HCT116 (cell line): ENCODE measurements at places on chromosomes 2 and 18. TPM values are rescaled to one million over a fixed set of nuclear protein-coding genes. Genes with fewer than 3 reads are reported as not detected.

DNA sequence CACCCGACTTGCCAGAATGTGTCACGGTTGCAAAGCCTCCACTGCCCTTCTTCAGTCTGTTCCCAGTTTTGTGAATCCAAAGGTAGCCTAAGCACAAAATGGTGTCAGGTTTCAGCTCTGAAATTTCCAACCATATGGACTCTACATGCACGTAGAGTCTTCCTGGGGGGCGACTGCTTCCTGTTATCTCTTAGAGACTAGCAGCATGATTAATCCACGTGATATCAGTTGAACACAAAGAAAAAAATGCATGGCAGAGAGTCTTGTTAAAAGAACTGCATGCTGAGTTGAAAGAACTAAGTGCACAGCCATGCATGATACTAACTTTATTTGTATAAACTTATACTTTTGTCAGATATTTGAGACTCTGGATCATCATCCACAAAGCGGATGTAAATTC lies 404.4 kb downstream of the SOCS6 start:
- no peak overlapping the region for H3K4me3 ChIP-seq
- H3K27me3 ChIP-seq = no peaks in the 10 kb centered on the region
- no peak overlapping the region for H3K27ac ChIP-seq
- no peaks in the 10 kb centered on the region for H3K36me3 ChIP-seq
- H3K4me1 ChIP-seq = no peaks in the 10 kb centered on the region

GRCh38 chr2:11807156-11808015 lies 61.0 kb downstream of the LPIN1 start:
- H3K36me3 ChIP-seq = no peaks in the 10 kb centered on the region; the same call in 1 of the 2 replicates
- no peak overlapping the region for H3K4me3 ChIP-seq
- H3K27me3 ChIP-seq = no peaks in the 10 kb centered on the region
- H3K27ac ChIP-seq = no peak overlapping the region
- DNase-seq = no peak

DNA sequence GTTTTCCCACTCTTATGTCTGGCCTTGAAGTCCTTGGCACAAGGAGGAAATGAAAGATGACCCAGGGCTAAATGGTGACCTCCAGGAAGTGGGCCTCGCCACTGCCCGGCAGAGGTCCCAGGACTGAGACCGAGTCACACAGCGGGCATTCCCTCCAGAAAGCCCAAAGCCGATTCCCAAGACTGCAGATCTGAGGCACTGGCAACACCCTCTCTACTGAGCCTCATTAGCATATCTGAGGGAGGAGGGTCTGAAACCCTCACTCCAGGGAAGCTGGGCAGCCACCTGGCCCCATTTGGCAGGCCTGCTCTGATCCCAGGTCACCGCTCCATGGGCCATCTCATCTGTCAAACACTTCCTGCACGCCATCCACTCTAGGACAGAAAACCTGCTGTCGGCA lies 29.1 kb downstream of the FAM178B start:
- no peaks in the 10 kb centered on the region for H3K36me3 ChIP-seq
- no peak overlapping the region for H3K4me3 ChIP-seq
- peaks cover 11% of the 10 kb centered on the region; the same call in 1 of the 2 replicates for H3K4me1 ChIP-seq
- no peaks in the 10 kb centered on the region for H3K27me3 ChIP-seq
- DNase-seq = no peak

DNA sequence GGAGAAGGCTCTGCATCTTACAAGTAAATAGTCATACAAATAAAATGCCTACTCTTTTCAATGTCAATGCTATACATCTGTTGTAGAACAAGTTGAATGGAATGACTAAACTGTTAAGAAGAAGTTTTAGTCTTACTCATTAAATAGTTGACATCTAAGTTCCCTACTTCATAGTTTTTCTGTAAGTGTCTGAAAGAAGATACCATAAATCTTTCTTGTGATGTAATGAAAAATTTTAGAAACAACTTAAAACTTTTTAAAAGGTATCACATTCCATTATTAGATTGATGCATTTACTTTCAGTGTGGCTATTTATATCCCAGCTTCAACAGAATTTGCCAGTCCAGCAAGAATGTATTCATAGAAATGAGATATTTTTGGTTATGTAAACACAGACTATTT lies 185.2 kb upstream of the EPC2 start:
- H3K27me3 ChIP-seq = no peaks in the 10 kb centered on the region
- H3K4me1 ChIP-seq = no peaks in the 10 kb centered on the region
- DNase-seq = no peak
- no peak overlapping the region for H3K4me3 ChIP-seq
- H3K36me3 ChIP-seq = no peaks in the 10 kb centered on the region
- no peak overlapping the region for H3K27ac ChIP-seq

GRCh38 chr2:81097361-81097760 lies 792.8 kb upstream of the LRRTM1 start:
- H3K36me3 ChIP-seq = no peaks in the 10 kb centered on the region
- no peak overlapping the region for H3K4me3 ChIP-seq
- H3K27me3 ChIP-seq = no peaks in the 10 kb centered on the region
- no peak overlapping the region for H3K27ac ChIP-seq
- H3K4me1 ChIP-seq = no peaks in the 10 kb centered on the region

EVX2 gene
- not detected for total RNA-seq

GRCh38 chr18:67281746-67282145 lies 234.8 kb downstream of the DSEL start:
- no peak overlapping the region for H3K27ac ChIP-seq
- DNase-seq = no peak
- no peaks in the 10 kb centered on the region for H3K27me3 ChIP-seq
- no peak overlapping the region for H3K4me3 ChIP-seq

DNA sequence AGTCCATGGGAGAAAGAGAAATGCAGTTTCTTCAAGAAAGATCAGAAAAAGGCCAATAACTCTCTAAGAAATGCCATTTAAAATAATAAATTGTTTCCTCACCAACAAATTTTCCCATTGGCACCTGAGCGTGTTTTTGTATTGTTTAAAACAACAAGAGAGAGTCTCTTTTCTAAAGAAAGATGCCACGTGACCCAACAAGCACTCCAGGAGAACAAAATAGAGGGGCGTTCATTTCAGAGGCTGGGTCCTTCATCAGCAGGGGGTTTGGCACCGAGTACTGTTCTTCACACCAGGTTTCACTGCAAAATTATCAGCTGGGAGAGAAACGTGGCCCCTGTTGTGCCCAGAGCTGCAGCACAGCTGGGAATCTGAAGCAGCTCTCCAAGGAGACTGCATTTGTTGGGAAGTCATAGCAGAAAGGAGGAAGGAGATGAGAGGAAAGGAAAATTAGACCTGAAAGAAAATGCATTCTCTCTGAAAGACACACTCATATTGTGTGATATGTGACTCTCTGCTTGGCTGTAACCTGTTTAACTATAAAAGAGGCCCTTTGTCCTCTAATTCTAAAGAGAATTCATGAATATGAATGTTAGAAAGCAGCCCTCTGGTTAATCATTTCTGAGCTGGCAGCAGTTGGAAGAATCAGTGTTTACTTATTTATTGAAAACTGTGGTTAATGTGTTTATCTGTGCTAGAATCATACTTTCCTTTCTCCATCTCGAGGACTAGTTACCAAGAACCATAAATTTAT lies 205.3 kb upstream of the CDH20 start:
- no peak overlapping the region for H3K4me3 ChIP-seq
- H3K4me1 ChIP-seq = no peaks in the 10 kb centered on the region
- no peak overlapping the region for H3K27ac ChIP-seq

- H3K4me1 ChIP-seq = no peaks in the 10 kb centered on the region; the same call in 1 of the 2 replicates
- peak; percentile 46 for DNase-seq
- H3K4me3 ChIP-seq = no peak overlapping the region
- H3K27me3 ChIP-seq = peaks cover 18% of the 10 kb centered on the region
- H3K36me3 ChIP-seq = no peaks in the 10 kb centered on the region
These were observed 37.0 kb upstream of the TMEM18 start for GRCh38 chr2:714005-714741.

- no peaks in the 10 kb centered on the region for H3K36me3 ChIP-seq
- no peaks in the 10 kb centered on the region for H3K27me3 ChIP-seq
- no peaks in the 10 kb centered on the region for H3K4me1 ChIP-seq
- H3K4me3 ChIP-seq = no peak overlapping the region
- DNase-seq = no peak
These were observed 84.8 kb upstream of the POU3F3 start for GRCh38 chr2:104769096-104769495.

TUBA3E gene
- not detected for total RNA-seq

UPP2 gene
- total RNA-seq = not detected

DNA sequence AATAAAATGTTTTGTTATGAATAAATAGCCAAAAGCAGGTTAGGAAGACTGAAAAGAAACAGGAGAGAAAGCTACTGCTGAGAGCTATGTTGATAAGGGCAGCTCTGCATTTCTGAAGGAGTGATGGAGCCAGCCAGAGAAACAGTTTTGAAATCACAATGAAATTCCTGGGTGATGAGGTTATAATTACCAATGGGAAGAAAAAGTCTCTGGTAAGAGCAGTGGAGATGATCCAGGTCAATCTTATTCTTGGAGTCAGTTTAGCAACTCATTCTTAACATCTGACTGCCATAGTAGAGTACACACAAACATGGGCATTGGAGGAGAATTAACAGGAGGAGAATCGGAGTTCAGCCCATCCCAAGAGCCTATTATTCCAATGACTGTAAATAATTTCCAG lies 2.4 kb downstream of the ALKAL2 start:
- no peaks in the 10 kb centered on the region for H3K4me1 ChIP-seq
- DNase-seq = no peak
- no peaks in the 10 kb centered on the region for H3K27me3 ChIP-seq
- no peak overlapping the region for H3K27ac ChIP-seq
- H3K4me3 ChIP-seq = no peak overlapping the region

DNA sequence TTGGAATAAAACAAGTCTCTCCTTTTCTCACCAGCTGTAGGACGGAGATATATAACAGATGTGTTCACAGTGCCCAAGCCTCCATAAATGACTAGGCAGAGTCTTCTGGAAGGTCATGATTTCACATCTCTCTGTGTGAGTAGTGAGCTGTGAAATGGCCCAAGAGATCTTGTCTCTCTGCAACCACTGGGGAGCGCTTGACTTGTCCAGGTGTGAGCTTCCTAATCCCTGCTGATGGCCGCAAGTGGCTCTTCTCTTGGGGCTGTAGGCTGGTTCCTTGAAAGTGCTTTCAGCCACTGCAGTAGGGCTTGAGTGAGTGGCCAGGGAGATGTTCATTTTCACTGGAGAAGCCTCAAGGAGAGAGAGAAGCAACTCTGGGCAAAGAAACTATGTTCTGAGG lies 38.1 kb upstream of the OTOS start:
- DNase-seq = no peak
- no peak overlapping the region for H3K4me3 ChIP-seq
- H3K36me3 ChIP-seq = no peaks in the 10 kb centered on the region
- no peaks in the 10 kb centered on the region for H3K4me1 ChIP-seq
- H3K27me3 ChIP-seq = peaks cover 5% of the 10 kb centered on the region; the same call in 1 of the 2 replicates

DNA sequence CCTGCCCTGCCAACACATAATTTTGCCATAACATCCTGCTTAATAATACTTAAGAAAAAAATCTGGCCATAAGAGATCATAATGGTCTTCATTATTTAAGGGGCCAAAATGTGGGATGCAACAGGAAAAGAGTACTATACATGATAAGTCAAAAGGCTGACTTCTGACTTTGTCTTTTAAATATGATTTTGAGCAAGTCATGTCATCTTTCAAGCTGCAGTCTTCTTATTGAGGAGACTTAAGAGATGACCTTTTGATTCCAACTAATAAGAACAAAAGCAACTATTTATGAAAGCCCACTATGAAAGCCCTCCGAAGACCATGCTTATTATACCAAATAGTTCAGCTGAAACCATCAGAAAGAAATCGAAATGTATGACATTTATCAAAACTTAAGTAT lies 41.6 kb downstream of the PUM2 start:
- H3K4me1 ChIP-seq = no peaks in the 10 kb centered on the region
- H3K27ac ChIP-seq = no peak overlapping the region
- no peak for DNase-seq

- H3K36me3 ChIP-seq = no peaks in the 10 kb centered on the region
- H3K27me3 ChIP-seq = no peaks in the 10 kb centered on the region; the same call in 1 of the 2 replicates
- 0 out of 2 replicates have a peak, but pooled peaks cover 7% of the 10 kb centered on the region for H3K4me1 ChIP-seq
- H3K4me3 ChIP-seq = no peak overlapping the region
- no peak overlapping the region for H3K27ac ChIP-seq
These were observed 230.8 kb downstream of the OSR1 start for GRCh38 chr2:19127616-19128015.

- peak; percentile 43 for DNase-seq
- peaks cover 8% of the 10 kb centered on the region; the same call in 1 of the 2 replicates for H3K4me1 ChIP-seq
- no peaks in the 10 kb centered on the region for H3K27me3 ChIP-seq
- H3K27ac ChIP-seq = no peak overlapping the region
- H3K36me3 ChIP-seq = no peaks in the 10 kb centered on the region
These were observed 29.1 kb downstream of the TMEM131 start for GRCh38 chr2:97966545-97967215.

RNU2-63P gene
- total RNA-seq = 7.4 TPM

DNA sequence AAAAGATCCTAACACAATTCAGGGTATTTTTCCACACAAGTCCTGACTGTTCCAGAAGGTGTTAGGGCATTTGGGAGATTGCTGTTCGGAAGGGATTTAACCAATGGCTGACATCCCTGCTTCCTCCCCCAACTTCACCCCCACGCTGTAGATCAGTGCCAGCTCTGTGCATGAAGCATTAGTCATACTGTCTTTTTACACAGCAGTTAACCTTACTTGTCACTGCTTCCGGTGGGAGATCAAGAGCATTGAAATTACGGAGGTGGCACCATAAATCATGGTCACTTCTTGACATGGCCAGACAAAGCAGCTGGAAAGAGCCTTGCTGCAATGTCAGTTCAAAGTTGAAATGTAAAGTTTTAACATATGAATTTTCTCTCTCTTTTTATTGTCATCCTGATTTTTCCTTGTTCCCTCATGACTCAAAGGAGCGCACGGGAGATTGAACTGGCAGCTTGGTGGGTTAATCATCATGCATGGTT lies 70.2 kb downstream of the HRH4 start:
- no peaks in the 10 kb centered on the region for H3K36me3 ChIP-seq
- H3K27ac ChIP-seq = no peak overlapping the region
- peaks cover 11% of the 10 kb centered on the region for H3K4me1 ChIP-seq
- H3K4me3 ChIP-seq = no peak overlapping the region
- no peaks in the 10 kb centered on the region for H3K27me3 ChIP-seq

FEV gene
- total RNA-seq = not detected

ANKRD29 gene
- 8.8 TPM for total RNA-seq

- DNase-seq = no peak
- 0 out of 2 replicates have a peak, but pooled peaks cover 9% of the 10 kb centered on the region for H3K36me3 ChIP-seq
- no peak overlapping the region for H3K4me3 ChIP-seq
These were observed 6.5 kb downstream of the GLS start for GRCh38 chr2:190887089-190887488.

PSTPIP2 gene
- 20.0 TPM for total RNA-seq

LCLAT1 gene
- total RNA-seq = 36.2 TPM

GRCh38 chr2:185644828-185645227 lies 93.8 kb upstream of the FSIP2 start:
- no peaks in the 10 kb centered on the region for H3K36me3 ChIP-seq
- DNase-seq = no peak
- H3K4me1 ChIP-seq = no peaks in the 10 kb centered on the region
- no peaks in the 10 kb centered on the region for H3K27me3 ChIP-seq
- no peak overlapping the region for H3K4me3 ChIP-seq

SIX2 gene
- total RNA-seq = 0.54 TPM

AUP1 gene
- 116 TPM for total RNA-seq

- no peaks in the 10 kb centered on the region for H3K36me3 ChIP-seq
- H3K4me1 ChIP-seq = no peaks in the 10 kb centered on the region
- H3K4me3 ChIP-seq = peak overlapping the region; percentile 24
- no peaks in the 10 kb centered on the region for H3K27me3 ChIP-seq
- DNase-seq = no peak
- no peak overlapping the region; the same call in 1 of the 2 replicates for H3K27ac ChIP-seq
These were observed 328 bp upstream of the INHBB start for GRCh38 chr2:120345608-120346007.

GRCh38 chr2:176665086-176665485 lies 395.8 kb downstream of the MTX2 start:
- no peaks in the 10 kb centered on the region for H3K4me1 ChIP-seq
- no peaks in the 10 kb centered on the region for H3K36me3 ChIP-seq
- no peak overlapping the region for H3K4me3 ChIP-seq
